Stimulated activated CD8-positive, alpha-beta memory T cell treated with anti-CD3 and anti-CD28 coated beads, Interleukin-15, amount 100 ng/mL, for 4 hours (primary cell): ENCODE measurements at places on chromosomes 4 and X.

- DNase-seq: no peak
These were observed at the start of gene TMEM255A for GRCh38 chrX:120310861-120311726. Gene TMEM255A, minus strand, starts transcription at chrX:120311461. Its CDS starts 152 bp downstream, at chrX:120311309.

- no peak for DNase-seq
These were observed 51.3 kb downstream of the RTL9 start for GRCh38 chrX:110409925-110410324.

GRCh38 chrX:124358800-124359383 is 12.5 kb downstream of the SH2D1A start:
- no peak for DNase-seq

DNA sequence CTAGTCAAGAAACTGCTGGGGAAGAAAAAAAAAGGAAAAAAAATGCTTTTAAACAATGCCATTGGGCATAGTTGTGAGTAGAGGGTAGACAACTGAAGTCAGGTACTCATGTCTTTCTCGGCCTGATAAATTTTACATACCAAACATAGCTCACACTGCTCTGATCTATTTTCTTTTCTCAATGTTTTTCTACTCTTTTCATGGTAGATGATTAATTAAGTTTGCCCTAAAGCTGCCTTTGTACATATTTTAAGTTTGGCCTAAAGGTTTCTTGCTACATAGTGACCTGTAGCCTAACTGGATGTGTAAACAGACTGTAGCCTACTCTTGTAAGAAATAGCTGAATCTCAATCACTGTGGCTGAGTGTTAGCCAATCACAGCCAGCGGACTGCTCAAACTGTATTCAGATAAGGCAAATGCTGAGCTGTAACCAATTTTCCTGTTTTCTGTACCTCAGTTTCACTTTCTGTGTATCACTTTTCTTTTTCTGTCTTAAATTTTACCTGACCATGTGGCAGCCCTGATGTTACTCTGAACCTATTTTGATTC is 121.0 kb downstream of the PCDH10 start:
- DNase-seq: no peak

DNA sequence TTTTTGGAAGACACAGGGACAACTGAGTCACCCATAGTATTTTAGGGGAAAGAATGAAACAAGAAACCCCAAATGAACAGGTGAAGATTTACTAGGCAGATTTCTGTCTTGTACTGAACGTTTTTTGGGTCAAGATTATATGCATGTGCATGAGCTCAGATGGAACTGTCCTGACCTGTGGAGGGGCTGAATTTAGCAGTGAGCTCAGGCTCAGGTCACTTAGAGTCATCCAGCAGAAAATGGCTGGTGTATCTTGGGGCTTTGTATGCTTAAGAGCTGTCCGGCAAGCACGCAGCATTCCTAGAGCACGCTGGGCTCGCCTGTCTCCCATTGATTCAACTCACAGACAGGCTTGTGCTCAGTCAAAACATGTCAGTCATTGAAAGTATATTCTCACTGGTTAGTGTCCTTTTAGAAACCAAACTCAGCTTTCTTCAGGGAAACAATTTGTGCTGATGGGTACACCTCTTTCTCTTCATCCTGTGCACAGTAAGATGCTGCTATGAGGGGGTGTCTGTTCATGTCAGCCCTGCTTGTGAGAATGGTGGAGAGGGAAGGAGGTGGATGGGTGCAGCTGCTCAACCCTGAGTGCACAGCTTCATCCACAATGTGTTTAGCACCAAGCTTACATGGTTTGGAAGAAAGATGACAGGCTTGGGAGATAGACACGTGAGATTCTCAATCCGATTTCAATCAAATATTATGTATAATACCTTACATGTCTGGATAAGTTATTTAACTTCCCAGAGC is 47.5 kb upstream of the PDLIM3 start:
- no peak for DNase-seq

DNA sequence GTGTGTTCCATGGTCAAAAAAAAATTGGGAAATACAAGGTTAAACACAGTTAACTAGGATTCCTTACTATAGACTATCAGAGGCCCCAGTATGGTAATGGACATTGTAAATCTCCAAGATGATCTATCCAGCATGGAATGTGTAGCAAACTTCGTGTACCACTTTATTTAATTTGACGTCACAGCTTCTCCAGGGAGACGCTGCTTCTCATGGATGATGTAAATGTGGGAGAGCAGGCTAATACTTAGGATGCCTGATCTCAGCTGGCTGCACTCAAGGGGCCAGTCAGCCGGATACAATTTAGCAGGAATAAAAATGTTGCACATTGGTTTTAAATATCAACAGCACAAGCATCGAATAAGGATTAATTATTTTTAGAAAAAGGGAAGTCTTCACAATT is 111.7 kb upstream of the HPF1 start:
- no peak for DNase-seq

- no peak for DNase-seq
These were observed 545.5 kb upstream of the HTR2C start for GRCh38 chrX:114038358-114038757.

GRCh38 chr4:149784018-149784417 is 31.6 kb downstream of the IQCM start:
- DNase-seq: no peak

GRCh38 chr4:26787461-26788340 is 72.9 kb upstream of the STIM2 start:
- DNase-seq: peak; percentile 3

- DNase-seq: no peak
These were observed 220.7 kb upstream of the CNKSR2 start for GRCh38 chrX:21153503-21153902.

- no peak for DNase-seq
These were observed 39.4 kb downstream of the MGST2 start for GRCh38 chr4:139704915-139705485.
